ENCODE measurements at places on chromosomes 16 and 17. TPM values are rescaled to one million over a fixed set of nuclear protein-coding genes. Genes with fewer than 3 reads are reported as not detected.

DNA sequence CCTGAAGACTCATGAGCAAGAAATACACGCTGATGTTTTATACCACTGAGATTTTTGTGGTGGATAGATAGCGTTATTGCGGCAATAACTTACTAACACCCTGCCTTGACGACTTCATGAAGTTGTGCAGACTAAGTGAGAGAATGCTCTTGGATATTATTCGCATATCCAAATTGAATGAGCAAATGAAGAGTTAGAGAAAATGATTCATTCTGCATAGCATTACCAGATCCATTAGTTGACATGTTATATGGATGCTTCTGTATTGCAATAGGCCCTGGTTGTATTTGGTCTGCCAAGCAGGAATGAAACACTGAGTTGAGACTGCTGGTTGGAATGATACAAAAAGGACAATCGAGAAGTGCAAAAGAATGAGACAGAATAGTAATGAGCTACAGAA, 247.3 kb downstream of the CA10 start:
- no peak for DNase-seq
- no peak overlapping the region for H3K27ac ChIP-seq
- no peaks in the 10 kb centered on the region for H3K27me3 ChIP-seq
- H3K4me3 ChIP-seq: no peak overlapping the region

KRTAP2-3 gene
- total RNA-seq: not detected

ITGAD gene
- total RNA-seq: not detected

KIF18B gene
- total RNA-seq: 0.25 TPM

FOXN1 gene
- not detected for total RNA-seq

GRCh38 chr17:78129351-78130089, 965 bp upstream of the TMC6 start:
- no peaks in the 10 kb centered on the region for H3K27me3 ChIP-seq
- H3K4me1 ChIP-seq: no peaks in the 10 kb centered on the region
- no peaks in the 10 kb centered on the region for H3K36me3 ChIP-seq
- peak; percentile 57 for DNase-seq
- peak overlapping the region; percentile 80 for H3K27ac ChIP-seq

- peak overlapping the region; percentile 80 for H3K27ac ChIP-seq
- H3K4me1 ChIP-seq: no peaks in the 10 kb centered on the region
- peaks cover 8% of the 10 kb centered on the region for H3K36me3 ChIP-seq
- peak overlapping the region; percentile 99 for H3K4me3 ChIP-seq
- H3K27me3 ChIP-seq: no peaks in the 10 kb centered on the region
- no peak for DNase-seq
These were observed 548 bp downstream of the PSMB3 start for GRCh38 chr17:38753071-38753506.

NPIPB12 gene
- total RNA-seq: 39.3 TPM

GRCh38 chr17:37847811-37848331, 76.3 kb upstream of the TBC1D3K start:
- no peaks in the 10 kb centered on the region for H3K27me3 ChIP-seq
- DNase-seq: no peak
- no peaks in the 10 kb centered on the region for H3K4me1 ChIP-seq
- no peaks in the 10 kb centered on the region for H3K36me3 ChIP-seq

TIMP2 gene
- 36.1 TPM for total RNA-seq

SLC38A8 gene
- not detected for total RNA-seq

CCL2 gene
- total RNA-seq: 2.0 TPM

GRCh38 chr17:67922503-67922902, 73.8 kb downstream of the C17orf58 start:
- H3K36me3 ChIP-seq: peaks cover 15% of the 10 kb centered on the region
- no peaks in the 10 kb centered on the region for H3K27me3 ChIP-seq
- DNase-seq: no peak
- H3K4me1 ChIP-seq: no peaks in the 10 kb centered on the region
- no peak overlapping the region for H3K27ac ChIP-seq

TBC1D3G gene
- total RNA-seq: not detected

HLF gene
- 48.6 TPM for total RNA-seq

- no peak overlapping the region for H3K4me3 ChIP-seq
- no peak for DNase-seq
These were observed 483.1 kb upstream of the ERCC4 start for GRCh38 chr16:13436641-13437412.

GRCh38 chr17:28506763-28507487, 777 bp downstream of the FOXN1 start:
- no peaks in the 10 kb centered on the region for H3K4me1 ChIP-seq
- DNase-seq: no peak
- H3K4me3 ChIP-seq: no peak overlapping the region
- H3K27ac ChIP-seq: no peak overlapping the region
- H3K36me3 ChIP-seq: no peaks in the 10 kb centered on the region

ASPHD1 gene
- not detected for total RNA-seq

ST6GALNAC2 gene
- total RNA-seq: 0.81 TPM

DNA sequence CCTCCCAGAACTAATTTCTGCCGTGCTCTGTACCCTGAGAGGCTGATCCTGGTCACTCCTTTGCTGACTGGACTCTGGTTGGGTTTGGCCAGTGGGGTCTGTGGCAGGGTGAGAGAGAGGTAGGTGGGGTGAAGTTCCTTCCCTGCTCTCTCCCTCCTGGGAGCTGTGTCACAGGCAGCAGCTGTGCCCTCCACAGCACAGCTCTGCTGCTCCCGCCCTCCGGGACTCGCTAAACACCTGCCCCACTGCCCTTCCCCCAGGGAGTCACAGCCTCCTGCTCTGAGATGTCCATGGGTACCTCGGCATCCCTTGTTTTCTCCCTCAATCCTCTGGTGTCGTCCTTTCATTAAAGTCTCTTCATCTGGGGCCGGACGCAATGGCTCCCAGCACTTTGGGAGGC, 66.4 kb downstream of the SRCIN1 start:
- no peaks in the 10 kb centered on the region for H3K4me1 ChIP-seq
- DNase-seq: no peak
- H3K27me3 ChIP-seq: no peaks in the 10 kb centered on the region
- no peaks in the 10 kb centered on the region for H3K36me3 ChIP-seq
- no peak overlapping the region for H3K4me3 ChIP-seq

- DNase-seq: no peak
- H3K27ac ChIP-seq: no peak overlapping the region
- no peaks in the 10 kb centered on the region for H3K27me3 ChIP-seq
- peaks cover 17% of the 10 kb centered on the region for H3K4me1 ChIP-seq
- no peaks in the 10 kb centered on the region for H3K36me3 ChIP-seq
These were observed 2.5 kb upstream of the MAP3K14 start for GRCh38 chr17:45319239-45319703.

SPATA20 gene
- 34.8 TPM for total RNA-seq

HSD3B7 gene
- 219 TPM for total RNA-seq

DNA sequence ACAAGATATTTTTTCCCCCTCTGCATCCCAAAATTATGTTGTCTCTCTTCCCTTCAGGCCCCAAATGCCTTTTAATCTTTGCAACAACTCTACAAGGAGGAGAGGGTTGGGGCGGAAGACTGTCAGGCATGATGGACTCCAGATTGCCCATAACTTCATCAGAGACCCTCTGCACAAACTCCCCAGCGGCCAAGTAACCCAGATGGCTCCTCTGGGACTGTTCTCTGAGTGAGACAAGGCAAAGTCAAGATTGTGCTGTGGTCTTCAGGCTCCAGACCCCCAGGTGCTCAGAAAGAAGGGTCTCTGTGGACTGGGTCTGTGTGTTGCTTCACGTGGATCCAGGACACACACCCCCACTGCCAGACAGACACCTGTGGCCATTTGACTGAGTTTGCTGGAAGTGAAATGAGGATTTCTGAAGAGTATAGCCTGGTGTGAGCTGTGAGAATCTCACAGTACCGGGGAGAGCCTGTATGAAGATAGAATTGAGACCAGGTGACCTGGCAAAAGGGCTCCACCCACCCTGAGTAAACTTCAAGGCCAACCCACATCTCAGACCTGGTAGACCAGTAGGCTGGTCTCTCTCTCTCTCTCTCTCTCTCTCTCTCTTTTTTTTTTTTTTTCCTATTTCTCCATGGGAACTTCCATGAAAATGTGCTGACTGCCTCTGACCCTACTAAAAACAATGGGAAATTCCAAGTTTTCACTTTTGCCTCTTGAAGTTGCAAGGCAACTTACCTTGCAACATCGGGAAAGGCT, 354.1 kb downstream of the SOX9 start:
- no peak for DNase-seq
- no peaks in the 10 kb centered on the region for H3K36me3 ChIP-seq
- no peak overlapping the region for H3K27ac ChIP-seq
- no peak overlapping the region for H3K4me3 ChIP-seq
- no peaks in the 10 kb centered on the region for H3K4me1 ChIP-seq

- no peak for DNase-seq
- H3K4me1 ChIP-seq: no peaks in the 10 kb centered on the region
- H3K4me3 ChIP-seq: no peak overlapping the region
- no peaks in the 10 kb centered on the region for H3K36me3 ChIP-seq
These were observed 27.7 kb upstream of the MPHOSPH6 start for GRCh38 chr16:82197540-82198240.

CTRL gene
- not detected for total RNA-seq

DNA sequence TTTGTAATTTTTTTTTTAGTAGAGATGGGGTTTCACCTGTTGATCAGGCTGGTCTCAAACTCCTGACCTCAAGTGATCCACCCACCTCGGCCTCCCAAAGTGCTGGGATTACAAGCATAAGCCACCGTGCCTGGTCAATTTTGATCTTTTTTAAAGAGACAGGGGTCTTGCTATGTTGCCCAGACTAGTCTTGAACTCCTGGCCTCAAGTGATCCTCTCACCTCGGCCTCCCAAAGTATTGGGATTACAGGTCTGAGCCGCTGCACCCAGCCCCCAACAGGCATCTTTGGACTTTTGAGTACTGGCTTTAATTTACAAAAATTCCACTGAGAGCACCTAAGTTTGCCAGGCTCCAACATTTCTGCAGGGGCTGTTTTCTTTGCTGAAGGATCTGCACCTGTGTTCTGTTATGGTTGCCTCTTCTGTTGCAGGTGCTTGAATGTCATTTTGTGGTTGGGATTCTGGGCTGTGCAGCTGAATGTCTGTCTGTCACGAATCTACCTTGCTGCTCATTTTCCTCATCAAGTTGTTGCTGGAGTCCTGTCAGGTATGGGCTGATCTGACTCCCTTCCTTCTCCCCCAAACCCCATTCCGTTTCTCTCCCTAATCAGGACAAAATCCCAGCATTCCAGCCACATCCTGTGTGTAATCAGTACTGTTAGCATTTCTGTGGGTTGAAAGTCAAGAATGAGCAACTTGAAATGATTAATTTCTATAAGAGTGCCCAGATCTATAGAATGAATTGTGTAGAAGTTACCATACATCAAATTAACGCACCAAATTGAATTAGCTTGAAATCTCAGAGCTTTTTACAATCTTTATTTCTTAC, 8.5 kb downstream of the G6PC1 start:
- H3K36me3 ChIP-seq: no peaks in the 10 kb centered on the region
- no peak overlapping the region for H3K4me3 ChIP-seq
- no peak overlapping the region for H3K27ac ChIP-seq
- H3K4me1 ChIP-seq: no peaks in the 10 kb centered on the region
- H3K27me3 ChIP-seq: no peaks in the 10 kb centered on the region

DNA sequence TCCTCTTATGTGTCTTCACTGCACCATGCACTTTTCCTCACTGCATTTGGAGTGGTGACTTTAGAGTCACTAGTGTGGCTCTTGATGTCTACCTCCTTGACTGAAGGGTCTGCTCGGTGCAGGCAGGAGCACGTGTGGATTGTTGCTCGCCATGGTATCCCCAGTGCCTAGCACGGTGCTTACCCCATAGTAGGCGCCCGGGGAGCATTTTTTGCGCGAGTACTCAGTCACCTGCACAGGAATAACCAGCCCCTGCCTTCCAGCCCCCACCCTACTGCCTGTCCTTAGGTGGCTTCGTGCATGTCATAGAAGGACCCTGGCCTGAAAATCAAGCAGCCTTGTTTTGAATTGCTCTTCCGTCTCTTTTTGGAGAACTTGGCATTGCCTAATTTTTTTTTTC, 31.3 kb downstream of the CDRT15 start:
- no peak overlapping the region for H3K4me3 ChIP-seq
- DNase-seq: no peak
- peaks cover 19% of the 10 kb centered on the region for H3K4me1 ChIP-seq
- H3K27me3 ChIP-seq: no peaks in the 10 kb centered on the region
- H3K27ac ChIP-seq: no peak overlapping the region
- no peaks in the 10 kb centered on the region for H3K36me3 ChIP-seq

MT1H gene
- 0.74 TPM for total RNA-seq

DNA sequence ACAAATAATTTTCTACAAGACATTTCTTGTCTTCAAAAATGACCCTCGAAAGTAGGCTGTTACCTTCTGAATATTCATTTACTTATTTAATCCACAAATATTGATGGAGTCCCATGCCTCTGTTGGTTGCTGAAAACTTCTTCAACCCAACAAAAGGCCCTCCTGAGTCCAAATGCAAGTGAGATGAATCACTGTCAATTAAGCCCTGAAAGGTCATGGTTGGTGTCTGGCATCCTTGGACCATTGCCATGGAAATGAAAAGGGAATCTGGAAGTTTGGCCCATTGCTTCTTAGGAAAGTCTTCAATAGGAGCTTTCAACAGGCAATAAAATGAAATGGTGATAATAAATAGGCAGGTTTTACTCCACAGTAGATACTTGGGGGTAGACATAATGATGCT, 364.7 kb upstream of the DYNLRB2 start:
- H3K27ac ChIP-seq: no peak overlapping the region
- DNase-seq: no peak
- H3K36me3 ChIP-seq: no peaks in the 10 kb centered on the region
- no peaks in the 10 kb centered on the region for H3K4me1 ChIP-seq
- H3K27me3 ChIP-seq: no peaks in the 10 kb centered on the region
- no peak overlapping the region for H3K4me3 ChIP-seq

GRCh38 chr16:84471316-84471715, 33.1 kb downstream of the MEAK7 start:
- DNase-seq: peak; percentile 33
- no peaks in the 10 kb centered on the region for H3K4me1 ChIP-seq
- no peaks in the 10 kb centered on the region for H3K36me3 ChIP-seq
- H3K27ac ChIP-seq: no peak overlapping the region
- H3K4me3 ChIP-seq: no peak overlapping the region

KRTAP4-9 gene
- not detected for total RNA-seq

DNA sequence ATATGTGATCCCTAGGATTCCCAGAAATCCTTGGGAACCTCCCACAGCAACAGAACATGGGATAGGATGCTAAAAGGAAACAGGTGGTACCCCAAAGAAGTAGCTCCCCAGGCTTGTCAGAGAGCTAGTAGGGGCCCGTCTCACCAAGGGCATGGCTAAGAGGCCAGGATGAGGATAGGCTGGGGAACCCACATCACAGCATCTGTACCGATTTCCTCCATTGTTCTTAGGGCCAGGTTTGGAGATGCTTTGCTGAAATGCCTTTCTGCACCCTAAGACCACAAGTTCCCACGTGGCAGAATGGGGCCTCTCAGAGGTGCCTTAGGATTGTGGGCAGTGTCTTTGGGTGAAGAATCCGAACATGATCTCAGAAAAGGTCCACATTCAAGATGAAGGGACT, 169.5 kb downstream of the HS3ST3B1 start:
- no peaks in the 10 kb centered on the region for H3K36me3 ChIP-seq
- no peaks in the 10 kb centered on the region for H3K27me3 ChIP-seq
- H3K4me3 ChIP-seq: no peak overlapping the region
- H3K27ac ChIP-seq: no peak overlapping the region

- H3K27me3 ChIP-seq: no peaks in the 10 kb centered on the region
- no peak for DNase-seq
- peaks cover 10% of the 10 kb centered on the region for H3K4me1 ChIP-seq
- no peaks in the 10 kb centered on the region for H3K36me3 ChIP-seq
- H3K4me3 ChIP-seq: peak overlapping the region; percentile 72
These were observed 797 bp downstream of the GRB7 start for GRCh38 chr17:39738568-39738901.

FADS6 gene
- 6.1 TPM for total RNA-seq

DHRS7C gene
- not detected for total RNA-seq
